ENCODE measurements at places on chromosomes 6 and 20.

DNA sequence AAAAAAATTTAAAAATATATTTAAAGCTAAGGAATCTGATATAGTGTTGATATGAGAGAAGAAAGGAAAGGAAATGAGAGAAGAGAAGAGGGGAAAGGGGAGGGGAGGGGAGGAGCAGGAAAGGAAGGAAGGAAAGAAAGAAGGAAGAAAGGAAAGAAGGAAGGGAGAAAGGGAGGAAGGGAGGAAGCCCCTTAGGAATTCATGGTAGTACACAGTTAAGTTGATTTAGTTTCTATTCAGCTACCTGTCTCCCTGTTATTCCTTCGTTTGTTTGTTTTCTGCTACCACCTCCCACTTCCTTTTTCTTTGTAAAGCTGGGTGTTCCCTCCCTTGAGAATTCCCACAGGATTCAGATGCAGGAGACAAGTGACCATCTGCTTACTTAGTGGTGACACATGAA lies 1025.4 kb upstream of the FLRT3 start:
- DNase-seq: no peak

DNA sequence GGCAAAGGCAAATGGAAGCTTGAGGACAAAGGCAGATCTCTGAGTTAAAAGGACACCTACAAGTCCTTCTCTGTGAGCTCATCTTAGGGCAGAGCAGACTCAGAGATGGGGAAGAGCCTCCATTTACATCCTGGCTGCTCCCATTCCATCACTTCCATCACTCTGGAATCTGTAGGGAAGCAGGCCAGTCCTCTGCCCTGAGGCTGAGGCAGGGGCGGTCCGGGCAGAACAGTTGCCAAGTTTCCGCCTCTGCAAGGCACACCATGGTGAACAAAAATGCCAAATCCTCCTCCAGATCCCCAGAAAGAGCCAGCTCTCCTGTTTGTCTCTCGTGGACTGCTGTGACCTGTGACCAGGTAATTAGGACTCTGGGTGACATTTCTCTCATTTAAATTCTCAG lies 209.6 kb upstream of the SSTR4 start:
- DNase-seq: no peak

DNA sequence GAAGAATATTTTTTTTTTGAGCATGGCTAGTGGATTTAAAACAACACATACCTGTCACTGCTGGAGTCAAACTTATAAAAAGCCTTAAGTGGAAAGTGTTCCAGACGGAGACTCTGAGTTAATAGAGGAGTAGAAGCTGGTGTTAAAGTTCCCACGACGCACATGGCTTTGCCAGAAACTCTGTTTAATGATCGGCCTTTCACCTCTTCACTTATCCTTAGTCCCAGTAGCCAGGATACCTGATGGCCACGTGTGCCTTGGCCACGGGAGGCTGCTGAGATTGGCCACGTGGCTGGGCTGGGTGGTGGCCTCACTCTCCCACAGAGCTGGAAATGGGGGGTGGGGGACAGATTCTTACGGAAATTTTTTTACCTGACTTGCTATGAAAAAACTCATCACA lies 333.1 kb downstream of the ZFAND3 start:
- no peak for DNase-seq

DNA sequence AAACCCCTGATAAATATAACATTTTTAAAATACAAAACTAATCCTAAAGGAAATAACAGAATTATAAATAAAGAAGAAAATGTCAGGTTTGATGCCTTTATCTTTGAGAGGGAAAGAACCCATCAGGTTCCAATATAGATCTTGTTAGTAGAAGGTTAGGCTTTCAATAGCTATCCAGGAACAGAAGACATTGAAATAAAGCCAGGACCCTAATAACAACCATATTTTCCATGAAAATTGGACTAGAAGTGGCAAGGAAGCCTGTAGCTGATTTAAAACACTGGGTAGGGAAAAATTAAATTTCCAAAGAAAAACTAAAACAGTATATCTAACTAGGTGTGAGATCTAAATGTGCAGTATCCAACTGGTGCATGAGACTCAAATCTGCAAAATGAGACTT lies 185.2 kb upstream of the STXBP5 start:
- no peak for DNase-seq

- no peak for DNase-seq
These were observed 28.6 kb downstream of the RING1 start for GRCh38 chr6:33236852-33237251.

DNA sequence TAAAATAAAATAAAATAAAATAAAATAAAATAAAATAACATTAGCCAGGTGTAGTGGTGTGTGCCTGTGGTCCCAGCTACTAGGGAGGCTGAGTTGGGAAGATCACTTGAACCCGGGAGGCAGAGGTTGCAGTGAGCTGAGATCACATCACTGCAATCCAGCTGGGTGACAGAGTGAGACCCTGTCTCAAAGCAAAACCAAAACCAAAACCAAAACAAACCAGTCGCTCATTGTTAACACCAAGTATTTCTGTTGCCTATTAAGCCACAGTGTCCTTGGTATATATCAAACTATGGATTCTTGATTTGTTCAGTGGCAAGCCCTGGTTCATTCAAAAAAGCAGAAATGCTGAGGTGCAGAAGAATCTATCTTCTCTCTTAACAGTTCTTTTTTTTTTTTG lies 65.7 kb downstream of the PYGB start:
- no peak for DNase-seq

GRCh38 chr6:167898673-167899311 lies 72.1 kb downstream of the AFDN start:
- DNase-seq: no peak

DNA sequence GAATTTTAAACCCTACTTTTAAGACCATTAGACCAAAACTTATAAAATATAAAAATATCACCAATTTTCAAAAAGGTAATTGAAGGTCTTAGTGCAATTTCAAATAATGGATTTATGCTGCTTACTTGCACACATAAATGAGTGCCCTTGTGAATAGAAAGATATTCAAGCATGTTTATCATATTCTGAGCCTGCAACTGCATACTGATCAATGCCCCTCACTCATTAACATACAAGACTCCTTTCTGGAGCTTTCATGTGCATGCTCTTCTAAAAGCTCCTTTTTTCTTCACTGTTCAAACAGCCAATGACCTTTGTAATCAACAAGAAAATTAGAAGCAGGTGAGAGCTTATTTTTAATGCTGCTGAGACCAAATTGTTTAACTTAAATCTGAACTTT lies 1139.3 kb downstream of the HACE1 start:
- no peak for DNase-seq

DNA sequence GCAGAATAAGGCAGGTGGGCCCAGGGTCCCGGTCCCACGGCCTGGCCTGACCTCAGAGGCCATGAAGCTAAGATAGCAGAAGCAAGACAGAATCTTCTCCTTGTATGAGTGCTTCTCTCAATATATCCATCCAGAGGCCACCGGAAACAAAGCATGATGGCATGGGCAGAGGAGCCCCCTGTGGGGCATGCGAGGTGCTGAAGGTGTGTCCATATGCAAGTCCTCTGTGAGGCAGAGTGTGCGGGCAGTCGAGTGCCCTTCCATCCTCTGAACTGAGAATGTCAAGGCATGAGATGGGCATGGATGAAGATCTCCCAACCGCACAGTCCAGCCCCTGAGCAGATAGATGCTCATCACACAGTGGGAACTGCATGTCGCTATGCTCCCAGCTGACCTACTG lies 9.8 kb upstream of the GGTLC1 start:
- DNase-seq: no peak

DNA sequence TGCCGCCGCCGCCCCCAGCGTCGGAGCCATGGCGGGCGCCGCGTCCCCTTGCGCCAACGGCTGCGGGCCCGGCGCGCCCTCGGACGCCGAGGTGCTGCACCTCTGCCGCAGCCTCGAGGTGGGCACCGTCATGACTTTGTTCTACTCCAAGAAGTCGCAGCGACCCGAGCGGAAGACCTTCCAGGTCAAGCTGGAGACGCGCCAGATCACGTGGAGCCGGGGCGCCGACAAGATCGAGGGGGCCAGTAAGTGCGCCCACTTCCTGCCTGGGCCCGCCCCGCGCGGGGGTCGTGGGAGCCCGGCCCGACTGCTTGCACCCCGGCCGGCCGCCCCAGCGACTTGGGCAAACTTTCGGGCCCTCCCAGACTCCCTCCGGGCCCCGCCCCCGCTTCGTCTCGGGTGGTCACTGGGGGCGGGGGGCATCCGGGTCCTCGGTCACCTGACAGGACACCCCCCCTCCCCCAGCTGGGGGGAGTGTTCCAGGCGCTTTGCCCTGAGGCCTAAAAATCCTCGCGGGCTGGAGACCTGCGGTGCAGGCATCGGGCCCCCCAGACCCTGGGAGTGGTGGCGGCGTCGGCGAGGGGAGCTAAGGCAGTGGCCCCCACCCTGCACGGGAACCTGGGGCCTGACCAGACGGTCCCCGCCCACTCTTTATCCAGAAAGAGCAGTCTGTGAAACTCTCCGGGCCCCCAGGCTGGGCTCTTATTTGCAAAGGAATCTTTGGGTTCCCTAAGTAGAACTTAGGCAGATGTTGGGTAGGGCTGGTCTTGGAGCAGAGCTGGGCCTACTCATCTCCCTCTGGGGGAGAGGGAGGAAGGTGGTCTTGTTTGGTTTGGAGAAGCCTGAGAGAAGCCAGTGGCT lies 501 bp downstream of the PLCG1 start:
- no peak for DNase-seq
